Left hindlimb (tissue), 1 donor: ENCODE measurements at places on chromosomes 2 and 18.
A peak's percentile ranks its signal among the peaks of the same experiment; 100 is the strongest.

GRCh38 chr18:3186678-3187658, 32.8 kb downstream of the MYOM1 start:
- DNase-seq = no peak

GRCh38 chr2:235709124-235709813, 215.4 kb downstream of the AGAP1 start:
- no peak for DNase-seq

DNA sequence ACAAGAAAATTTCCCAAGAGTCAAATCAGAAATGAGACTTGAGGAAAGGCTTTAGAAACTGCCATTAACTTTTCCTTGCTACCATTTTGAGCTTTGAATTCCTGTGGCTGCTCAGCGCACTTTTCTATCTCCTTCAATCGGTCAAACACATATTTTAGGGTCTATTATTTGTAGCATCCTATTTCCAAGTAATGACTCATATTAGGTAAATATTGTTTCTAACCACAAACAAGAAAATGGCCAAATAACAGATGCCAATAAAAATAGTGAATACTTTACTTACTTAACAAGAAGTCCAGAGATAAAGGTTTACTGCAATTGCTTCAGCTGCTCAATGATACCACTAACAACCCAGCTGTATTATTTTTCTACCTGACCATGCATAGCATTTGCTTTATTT, 29.7 kb upstream of the CCDC178 start:
- DNase-seq = no peak

DNA sequence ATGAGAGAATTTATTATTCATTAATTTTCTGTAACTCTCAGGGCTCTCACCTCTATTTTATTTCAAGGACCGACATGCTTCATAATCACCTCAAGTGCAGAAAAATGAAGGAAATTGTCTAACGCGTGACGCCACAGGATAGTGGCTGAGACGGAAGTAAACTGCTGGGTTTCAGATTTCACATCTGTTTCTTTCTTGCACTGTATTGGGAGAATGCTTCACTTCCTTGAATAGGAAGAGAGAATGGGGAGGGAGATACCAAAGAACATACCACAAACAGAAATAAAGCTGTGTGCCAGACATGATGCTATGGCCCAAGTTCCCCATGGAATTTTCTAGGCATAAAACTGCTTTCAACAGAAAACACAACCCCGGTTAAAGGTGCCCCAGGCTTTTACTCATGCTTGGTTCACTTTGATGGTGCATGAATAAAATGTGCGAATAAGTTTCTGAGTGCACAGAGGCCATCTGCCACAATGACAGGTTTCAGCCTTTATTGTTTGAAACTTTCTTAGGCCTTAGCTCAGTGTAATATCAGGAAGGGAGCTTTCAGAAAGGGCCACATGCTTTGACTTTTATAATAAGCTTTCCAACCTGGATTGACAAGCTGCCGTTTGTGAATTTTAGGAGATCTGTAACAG, 1116.4 kb downstream of the SOCS6 start:
- no peak for DNase-seq

DNA sequence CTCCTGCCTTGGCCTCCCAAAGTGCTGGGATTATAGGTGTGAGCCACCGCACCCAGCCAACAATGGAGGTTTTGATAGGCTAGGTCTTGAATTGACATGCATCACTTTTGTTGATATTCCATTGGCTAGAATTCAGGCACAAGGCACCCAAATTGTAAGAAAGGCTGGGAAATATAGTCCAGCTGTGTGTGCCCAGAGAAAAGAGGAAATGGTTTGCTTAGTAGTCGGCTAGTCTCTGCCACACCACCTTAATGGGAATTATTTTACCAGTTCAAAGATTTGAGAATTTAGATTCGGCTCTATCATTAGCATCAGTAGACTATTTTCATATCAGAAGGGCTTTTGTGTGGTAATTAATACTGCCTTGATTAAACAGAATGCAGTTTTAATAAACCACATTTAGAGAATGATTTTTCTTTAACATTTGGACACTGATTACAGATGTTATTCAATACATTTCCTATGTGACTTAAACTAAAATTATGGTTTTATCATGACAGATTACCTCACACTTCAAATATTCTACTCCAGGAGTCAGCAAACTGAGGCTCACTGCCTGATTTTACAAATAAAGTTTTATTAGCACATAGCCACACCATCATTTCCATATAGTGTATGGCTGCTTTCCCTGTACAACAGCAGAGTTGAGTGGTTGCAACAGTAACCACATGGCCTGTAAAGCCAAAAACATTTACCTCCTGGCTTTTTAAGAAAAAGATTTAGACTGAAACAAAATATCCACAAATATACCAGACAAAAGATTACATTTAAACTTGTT, 27.4 kb downstream of the DBI start:
- DNase-seq = no peak

DNA sequence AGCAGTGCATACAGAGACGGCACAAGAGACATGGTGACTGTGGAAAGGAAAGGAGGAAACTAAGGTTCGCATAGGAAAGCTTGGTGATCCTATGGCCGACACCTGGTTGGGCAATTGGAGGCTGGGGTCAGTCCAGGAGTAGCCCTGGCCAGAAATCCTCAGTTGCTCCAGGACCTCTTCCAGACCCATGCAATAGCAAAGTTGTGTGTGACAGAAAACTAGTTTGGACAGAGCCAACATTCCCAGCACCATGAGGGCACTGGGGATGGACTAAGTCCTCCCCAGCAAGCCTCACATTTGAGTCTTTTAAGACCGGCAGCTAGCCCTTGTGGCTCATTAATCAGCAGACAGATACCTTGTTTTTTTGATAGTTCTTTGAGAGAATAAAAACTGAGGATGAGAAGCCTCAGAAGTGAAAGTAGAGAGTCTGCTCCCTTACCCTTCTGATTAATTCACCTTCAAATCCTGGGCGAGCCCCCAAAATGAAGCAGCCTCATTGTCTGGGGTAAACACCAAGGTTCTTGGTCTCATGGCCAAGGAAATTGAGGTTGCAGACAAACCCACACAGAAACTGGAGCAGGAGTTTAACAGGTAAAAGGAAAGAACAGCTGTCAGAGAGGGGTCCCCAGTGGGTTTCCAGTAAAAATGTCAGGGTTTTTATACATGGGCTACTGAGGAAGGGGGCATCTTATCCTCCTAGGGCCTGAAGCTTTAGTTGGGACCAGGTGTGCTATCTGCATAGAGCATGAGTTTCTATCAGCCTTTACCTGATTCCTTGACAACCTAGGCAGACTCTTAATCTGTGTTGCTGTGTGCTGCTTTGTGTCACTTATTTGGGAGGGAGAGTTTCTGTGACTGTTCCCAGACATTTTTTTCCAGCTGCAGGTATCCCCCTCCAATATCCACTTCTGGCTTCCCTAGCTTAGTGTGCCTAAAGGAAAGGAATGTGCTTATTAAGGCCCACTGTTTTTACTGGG, 39.1 kb downstream of the STK17B start:
- DNase-seq = no peak

- DNase-seq = no peak
Measured at GRCh38 chr2:59167514-59167913, 926.4 kb upstream of the FANCL start.

DNA sequence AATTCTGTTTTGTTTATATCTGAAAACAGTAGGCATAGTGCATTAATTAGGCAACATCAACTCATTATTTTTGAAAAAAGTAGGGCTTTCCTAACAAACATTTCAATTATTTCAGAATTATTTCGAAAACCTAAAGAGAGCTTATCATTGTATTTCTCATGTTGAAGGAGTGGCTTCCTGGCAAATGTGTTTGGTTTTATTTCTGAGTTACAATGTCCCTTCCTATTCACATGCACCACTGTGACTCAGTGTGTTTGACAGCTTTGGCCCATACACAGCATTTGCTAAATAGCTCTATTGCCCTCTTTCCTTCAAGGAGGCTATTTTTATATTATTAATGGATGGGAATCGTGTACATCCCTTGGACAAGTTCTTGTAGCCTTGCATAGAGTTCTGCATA, 205.9 kb downstream of the PTGR3 start:
- no peak for DNase-seq

- DNase-seq = peak; percentile 90
Measured at GRCh38 chr2:64311948-64312621, 141.9 kb upstream of the LGALSL start.

DNA sequence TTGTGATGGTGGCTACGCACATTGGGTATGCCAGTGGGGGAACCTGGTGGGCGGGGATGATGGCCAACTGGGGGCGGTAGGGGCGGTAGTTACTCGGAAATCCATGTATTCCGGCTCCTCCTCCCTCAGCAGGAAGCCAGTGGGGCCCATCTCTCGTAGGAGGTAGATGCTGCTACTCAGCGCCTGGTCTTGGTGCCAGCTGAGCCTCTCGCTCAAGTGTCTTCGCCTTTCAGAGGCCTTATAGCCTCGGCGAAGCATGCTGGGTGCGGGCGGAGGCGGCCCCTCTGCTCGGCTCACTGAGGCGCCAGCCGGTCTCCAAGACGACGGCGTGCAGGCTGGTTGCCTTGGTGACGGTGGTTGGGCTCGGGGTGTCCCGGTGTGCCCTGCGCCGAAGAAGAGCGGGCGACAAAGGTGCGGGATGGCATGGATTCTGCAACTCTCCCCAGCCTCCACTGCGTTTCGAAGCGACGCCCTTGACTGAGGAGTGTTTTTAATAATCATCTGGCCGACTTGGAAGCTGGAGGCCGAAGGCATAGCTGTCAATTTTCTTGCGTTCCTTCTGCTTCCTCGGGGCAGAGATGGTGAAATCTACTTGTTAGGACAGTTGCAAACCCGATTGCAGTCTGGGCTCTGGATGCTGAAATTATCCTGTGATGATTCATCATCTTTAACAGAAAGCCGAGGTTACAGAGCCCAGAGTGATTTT, at the start of gene ZSWIM2:
TSS of gene ZSWIM2 (minus strand) at position 298 of the 706 bp plus-strand sequence. CDS start at position 258, 40 bp downstream.
- DNase-seq = peak; percentile 83

- DNase-seq = no peak
Measured at GRCh38 chr2:43443282-43443681, 152.6 kb downstream of the THADA start.

GRCh38 chr2:66832646-66833435, 397.9 kb downstream of the MEIS1 start:
- peak; percentile 40 for DNase-seq

GRCh38 chr18:67864677-67865340, 348.3 kb upstream of the DSEL start:
- no peak for DNase-seq

GRCh38 chr2:46098621-46099062, 198.6 kb upstream of the EPAS1 start:
- DNase-seq = no peak

DNA sequence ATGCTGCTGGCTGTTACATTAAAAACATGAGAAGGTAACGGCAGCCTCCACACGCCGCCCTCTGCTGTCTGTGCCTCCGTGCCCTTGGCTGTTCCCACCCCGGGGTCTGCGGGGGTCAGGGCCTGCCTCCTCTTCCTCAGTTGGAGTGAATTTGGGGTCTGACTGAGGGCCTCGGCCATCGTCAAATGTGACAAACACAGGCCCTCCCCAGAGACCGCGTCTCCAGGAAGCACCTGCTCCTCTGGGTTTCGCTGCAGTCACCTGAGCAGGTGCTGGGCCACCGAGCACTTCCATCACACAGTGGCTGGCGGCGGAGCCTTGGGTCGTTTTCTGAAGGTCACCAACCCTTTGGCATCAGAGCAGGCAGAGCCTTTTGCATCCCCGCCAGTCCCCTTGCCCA, 70.9 kb downstream of the NFATC1 start:
- DNase-seq = no peak

DNA sequence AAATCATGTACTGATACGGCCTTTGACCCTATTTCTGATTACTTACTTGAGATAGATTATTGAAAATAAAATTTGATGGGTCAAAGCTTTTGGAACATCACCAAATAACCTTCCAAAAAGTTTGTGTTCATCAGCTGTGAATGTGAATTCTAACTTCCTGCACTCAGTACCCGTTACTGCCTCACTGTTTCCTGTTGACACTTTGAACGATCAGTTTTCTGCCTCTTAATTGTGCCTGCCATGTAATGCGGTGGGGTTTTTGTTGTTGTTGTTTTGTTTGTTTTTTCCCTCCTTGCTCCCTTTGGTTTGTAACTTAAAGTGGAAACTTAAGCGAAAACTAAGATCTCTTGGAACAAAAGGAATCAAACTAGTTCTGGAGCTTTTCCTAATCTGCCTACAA, 18.9 kb downstream of the ATG16L1 start:
- DNase-seq = no peak

- no peak for DNase-seq
Measured at GRCh38 chr2:11539317-11540147, 5.7 kb downstream of the GREB1 start.

GRCh38 chr2:39468579-39469451, 31.7 kb upstream of the MAP4K3 start:
- DNase-seq = peak; percentile 32

- DNase-seq = no peak
Measured at GRCh38 chr2:23549821-23550530, 165.0 kb downstream of the KLHL29 start.

DNA sequence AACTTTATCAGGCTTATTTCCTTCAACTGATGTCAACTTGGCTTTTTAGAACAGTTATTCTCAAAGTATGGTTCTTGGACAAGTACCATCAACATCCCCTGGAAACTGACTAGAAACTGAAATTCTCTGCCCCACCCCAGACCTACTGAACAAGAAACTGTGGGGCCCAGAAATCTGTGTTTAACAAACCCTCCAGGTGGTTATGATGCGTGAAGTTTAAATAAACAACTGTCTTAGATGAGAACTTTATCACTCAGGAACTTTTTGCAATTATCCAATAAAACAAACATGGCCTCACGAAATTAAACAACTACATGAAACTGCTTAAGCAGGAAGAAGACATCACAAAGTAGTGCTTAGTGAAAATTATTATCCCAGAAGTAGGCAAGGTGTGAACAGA, 4.4 kb downstream of the HIBCH start:
- no peak for DNase-seq

GRCh38 chr2:37232131-37232933, 874 bp downstream of the NDUFAF7 start:
- peak; percentile 37 for DNase-seq

DNA sequence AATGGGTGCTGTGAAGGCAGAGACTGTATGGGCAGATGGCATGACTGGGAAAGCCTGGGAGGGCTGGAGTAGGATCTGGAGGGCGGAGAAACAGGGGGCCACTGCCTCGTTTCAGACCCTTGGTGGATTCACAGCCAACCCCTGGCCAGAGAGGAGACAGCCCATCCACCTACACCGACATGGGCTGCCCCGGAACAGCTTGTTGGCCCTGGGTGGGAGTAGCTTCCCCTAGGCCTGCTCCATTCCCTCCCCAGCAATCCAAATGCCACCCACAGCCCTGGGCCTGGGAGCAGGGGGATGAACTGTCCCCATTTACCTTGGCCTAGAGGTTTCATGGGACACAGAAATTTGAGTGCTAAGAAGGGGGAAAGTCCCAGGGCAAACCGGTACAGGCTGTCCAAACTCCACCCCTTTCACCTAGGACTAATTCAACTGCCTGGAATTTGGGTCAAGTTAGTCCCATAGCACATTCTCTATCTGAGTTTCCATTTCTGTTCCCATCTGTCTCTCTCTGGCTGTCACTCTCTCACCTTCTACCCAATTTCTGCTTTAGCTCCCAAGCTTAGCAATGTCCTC, 37.0 kb downstream of the LBH start:
- no peak for DNase-seq

- no peak for DNase-seq
Measured at GRCh38 chr2:98795891-98796676, 65.2 kb upstream of the MGAT4A start.
